ENCODE measurements at places on chromosomes 1 and 21.
A peak's percentile ranks its signal among the peaks of the same experiment; 100 is the strongest.

- peak; percentile 30 for DNase-seq
These were observed 6.1 kb upstream of the IGFN1 start for GRCh38 chr1:201184307-201185122.

DNA sequence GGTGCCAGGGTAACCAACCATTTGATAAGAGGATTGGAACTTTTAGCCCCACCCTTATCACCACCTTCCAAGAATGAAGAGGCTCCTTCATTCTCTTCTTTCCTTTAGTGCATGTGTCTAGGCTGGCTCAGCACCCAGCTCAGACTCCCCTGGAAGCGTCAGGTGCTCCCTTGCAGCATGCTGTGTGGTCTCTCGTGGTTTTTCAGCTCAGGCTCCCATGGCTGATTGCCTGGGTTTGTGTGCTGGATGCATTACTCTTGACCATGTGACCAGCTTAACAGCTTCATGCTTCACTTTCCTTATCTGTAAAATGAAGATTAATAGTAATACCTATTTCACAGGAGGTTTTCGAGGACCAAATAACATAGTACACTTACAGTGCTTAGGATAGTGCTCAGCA lies 198.4 kb downstream of the HHAT start:
- DNase-seq: no peak

DNA sequence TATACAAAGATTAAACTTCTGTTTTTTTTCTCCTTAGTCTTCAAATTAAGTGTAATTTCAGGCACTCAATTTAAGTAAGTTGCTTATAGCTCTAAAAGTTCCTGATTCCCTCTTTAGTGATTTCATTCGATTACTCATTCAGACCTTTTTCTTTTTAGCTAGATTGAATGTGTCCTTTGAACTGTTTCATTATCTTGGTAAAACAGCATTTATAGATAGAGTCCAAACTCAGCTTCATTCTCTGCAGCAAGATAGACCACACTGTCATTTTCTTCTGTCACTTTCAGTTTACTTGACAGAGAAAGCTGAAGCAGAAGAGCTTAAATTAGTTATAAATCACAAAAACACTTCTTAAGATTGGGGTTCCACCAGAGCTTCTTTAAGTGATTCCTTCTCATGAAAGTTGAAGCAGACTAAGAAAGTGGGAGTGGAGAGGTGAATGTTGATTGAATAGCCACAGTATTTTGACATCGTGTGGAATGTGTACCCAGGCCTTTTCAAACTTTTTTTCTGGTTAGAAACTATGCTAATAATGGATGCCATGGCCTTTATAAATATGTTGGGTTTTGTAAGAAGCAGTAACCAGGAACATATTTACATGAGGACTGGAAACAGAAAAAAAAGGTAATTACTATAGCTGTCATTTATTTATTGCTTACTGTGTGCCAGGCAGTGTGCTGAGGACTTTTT lies 52.2 kb downstream of the ZBTB40 start:
- no peak for DNase-seq

DNA sequence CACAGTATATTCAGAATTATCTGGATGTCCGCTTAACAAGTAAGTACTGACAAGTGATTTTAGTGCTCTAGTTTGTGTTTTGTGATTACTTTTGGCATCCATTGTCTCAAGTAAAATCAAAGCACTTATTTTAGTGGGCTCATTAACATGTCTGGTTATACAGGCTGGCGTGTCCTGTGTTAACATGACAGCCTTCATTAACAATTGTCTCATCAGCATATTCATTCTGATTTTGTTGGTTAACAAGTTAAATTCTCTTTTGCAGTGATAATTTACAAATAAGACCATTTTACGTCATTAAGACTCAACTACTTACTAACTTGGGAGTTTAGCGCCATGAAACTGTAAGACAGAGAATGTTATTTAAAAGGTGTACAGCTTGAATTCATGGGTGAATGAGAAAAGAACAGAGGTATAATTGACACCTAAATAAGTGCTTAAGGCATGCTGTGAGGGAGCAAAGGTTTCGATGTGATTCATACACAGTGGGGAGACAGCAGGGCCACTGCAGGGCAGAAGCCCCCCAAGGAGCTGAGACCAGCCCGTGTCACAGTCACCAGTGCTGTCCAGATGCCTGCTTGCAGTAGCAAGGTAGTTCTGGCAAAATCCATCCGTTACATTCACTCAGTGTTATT lies 22.4 kb downstream of the TAF5L start:
- no peak for DNase-seq

GRCh38 chr21:45104560-45104959 lies 30.2 kb downstream of the ADARB1 start:
- peak; percentile 64 for DNase-seq

Measured in dermis microvascular lymphatic vessel endothelial cell (primary cell).